ENCODE measurements at places on chromosomes 5 and 9.

GRCh38 chr5:132103332-132103951 is 29.9 kb downstream of the CSF2 start:
- peak; percentile 78 for DNase-seq

GRCh38 chr9:135273008-135273407 is 185.5 kb downstream of the OLFM1 start:
- no peak for DNase-seq

GRCh38 chr9:124392871-124393460 is 22.3 kb downstream of the PSMB7 start:
- DNase-seq, result no peak

DNA sequence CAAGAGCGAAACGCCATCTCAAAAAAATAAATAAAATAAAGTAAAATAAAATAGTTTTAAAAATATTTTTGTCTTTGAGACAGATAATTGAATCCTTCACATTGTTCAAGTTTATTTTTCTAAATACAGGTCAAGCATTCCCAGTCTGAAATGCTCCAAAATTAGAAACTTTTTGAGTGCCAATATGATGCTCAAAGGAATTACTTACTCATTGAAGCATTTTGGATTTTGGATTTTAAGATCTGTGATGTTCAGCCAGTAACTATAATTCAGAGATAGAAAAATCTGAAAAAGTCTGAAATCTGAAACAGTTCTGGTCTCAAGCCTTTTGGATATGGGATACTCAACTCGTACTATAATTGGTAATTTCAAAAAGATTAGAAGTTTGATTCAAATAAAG is 39.8 kb downstream of the RBM27 start:
- no peak for DNase-seq

GRCh38 chr9:37221489-37222106 is 101.2 kb downstream of the ZCCHC7 start:
- DNase-seq, result no peak

DNA sequence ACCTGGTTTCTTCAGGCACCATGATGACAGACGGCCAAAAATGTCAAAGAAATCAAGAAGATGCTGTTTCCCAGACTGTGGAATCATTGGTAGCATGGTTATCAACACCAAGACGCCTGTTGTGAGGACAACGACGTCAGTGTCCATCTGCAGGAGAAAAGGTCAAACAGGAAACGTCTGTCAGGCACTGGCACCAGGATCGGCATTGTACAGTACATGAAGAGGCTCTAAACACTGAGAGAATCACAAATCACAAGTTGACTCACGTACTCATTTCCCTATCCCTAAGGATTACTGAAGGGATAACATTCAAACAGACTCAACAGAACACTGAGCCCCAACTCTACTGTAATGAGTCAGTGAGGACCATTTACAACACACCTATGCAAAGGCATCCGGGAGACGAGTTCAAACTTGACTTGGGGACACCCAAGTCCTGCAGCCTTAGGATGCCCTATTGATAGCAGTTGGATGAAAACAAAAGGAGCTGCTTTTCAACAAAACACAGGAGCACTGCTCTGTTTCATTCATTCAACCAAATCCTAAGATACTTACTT is 21.0 kb downstream of the TSC1 start:
- no peak for DNase-seq

- no peak for DNase-seq
These were observed 205.1 kb upstream of the RGMB start for GRCh38 chr5:98568336-98568735.

DNA sequence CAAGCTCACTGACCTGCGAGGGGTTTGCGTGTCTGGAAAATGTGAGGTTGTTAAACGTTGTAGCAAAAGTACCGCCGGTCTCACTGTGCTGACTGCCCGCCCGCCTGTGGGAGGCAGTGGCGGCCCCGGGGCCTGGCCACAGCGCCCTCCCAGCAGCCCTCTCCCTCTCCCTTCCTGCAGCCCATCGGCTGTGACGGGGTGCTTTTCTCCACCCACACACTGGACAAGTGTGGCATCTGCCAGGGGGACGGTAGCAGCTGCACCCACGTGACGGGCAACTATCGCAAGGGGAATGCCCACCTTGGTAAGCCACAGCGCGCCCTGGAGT is 6.2 kb downstream of the ADAMTSL2 start:
- DNase-seq, result no peak

- DNase-seq, result no peak
These were observed 79.1 kb upstream of the ADAMTSL1 start for GRCh38 chr9:18394847-18395351.

GRCh38 chr5:177434437-177434836 is 8.0 kb downstream of the GRK6 start:
- DNase-seq, result peak; percentile 67

DNA sequence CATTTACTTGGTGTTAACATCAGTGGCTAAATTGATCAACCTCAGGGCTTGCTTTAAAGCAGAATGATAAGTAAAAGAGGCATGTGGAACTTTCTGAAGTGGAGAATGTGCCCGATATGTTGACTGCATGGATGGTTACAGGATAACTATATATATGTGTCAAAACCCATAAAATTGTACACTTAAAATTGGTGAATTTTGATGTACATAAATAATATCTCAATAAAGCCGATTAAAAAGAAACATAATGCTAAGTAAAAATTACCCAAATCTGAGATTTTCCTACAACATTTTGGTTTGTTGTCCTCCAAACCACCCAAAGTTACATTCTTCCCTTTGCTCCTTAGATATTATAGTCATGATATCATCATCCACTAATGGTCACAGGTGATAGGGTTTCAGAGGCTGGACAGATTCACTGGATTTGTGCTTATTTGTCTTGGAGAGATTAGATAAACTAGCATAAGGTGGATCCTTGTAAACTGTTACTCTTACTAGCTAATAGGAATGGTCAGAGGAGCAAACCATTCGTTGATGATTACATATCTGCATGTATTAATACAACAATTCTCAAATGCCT is 119.7 kb upstream of the RPS23 start:
- no peak for DNase-seq

DNA sequence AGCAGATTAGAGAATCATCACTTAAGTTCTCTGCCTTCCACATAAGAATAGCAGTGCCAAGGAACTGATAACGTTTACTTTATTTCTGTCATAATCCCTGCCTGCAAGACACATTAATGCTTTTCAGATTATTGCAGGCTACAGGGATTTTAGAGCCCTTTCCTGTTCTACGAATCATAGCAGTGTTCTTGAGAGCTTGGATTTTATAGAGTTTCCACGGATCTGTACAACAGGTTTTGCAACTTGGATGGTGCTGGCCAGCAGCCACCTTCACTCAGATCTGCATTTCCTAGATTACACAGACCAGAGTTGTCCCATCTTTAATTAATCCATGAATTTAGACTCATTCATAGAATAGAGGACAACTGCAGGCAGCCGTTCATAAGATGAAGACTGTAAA is 38.1 kb downstream of the SLC12A2 start:
- DNase-seq, result no peak

- no peak for DNase-seq
These were observed 292.6 kb upstream of the DAB2 start for GRCh38 chr5:39717176-39717897.

GRCh38 chr5:59367791-59368394 is 525.6 kb downstream of the PDE4D start:
- DNase-seq, result peak; percentile 42

DNA sequence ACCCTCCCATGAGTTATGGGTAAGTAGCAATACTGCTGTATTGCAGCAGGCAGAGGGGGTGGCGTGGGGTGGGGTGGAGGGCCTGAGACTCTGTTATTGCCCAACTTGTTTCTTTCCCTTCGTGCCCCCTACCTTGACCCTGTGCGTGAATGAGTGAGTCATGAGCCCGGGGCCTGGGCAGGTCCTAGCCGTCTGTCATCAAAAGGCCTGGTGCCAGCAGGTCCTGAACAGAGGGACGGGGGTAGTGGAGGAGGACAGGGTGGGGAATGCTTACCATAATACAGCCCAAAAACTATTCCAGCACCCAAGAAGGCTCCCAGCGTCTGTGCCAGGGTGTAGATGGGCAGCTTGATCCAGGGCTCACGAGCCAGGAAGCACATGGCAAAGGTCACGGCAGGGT is 4.3 kb downstream of the AQP3 start:
- peak; percentile 18 for DNase-seq

- DNase-seq, result no peak
These were observed 52.3 kb upstream of the CNTLN start for GRCh38 chr9:17082343-17083064.

DNA sequence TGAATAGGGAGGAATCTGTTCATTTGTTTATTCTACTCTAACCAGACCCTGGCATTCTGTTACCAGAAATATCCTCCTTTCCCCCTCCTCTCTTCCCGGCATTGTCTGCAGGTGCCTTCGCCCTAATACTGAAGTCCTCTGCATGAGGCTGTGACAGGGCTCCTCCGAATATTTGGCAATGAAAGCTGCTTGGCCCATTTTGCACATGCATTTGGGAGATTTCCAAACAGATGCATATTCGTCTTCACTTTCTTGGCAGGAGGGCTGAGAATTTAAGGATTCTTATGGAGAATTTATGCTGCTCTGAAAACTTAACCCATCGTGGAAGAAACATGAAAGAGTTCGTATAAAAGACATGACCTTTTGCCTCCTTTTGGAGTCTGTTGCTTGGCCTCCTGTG is 484.0 kb downstream of the ZNF608 start:
- no peak for DNase-seq

GRCh38 chr5:65902104-65902503 is 24.3 kb upstream of the ERBIN start:
- no peak for DNase-seq

DNA sequence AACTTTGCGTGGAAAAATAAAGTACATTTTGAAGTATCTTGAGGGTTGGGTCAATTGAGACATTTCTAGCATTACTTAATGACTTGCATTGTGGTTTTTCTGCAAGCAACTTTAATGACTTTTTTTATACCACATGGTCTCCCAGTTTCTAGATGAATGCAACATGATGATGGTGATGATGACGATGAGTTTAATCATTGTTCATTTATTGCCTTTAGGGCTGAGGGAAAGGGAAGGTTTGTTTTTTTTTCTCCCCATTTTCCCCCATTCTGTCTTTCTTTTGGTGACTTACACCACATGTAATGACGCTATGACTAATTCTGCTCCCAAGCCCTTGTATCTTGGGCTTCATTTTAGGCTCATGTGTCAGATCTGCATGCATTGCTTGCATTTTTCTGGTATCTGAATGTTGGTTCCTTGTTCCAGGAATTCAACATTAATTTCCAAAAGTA is 57.7 kb upstream of the NXNL2 start:
- no peak for DNase-seq

DNA sequence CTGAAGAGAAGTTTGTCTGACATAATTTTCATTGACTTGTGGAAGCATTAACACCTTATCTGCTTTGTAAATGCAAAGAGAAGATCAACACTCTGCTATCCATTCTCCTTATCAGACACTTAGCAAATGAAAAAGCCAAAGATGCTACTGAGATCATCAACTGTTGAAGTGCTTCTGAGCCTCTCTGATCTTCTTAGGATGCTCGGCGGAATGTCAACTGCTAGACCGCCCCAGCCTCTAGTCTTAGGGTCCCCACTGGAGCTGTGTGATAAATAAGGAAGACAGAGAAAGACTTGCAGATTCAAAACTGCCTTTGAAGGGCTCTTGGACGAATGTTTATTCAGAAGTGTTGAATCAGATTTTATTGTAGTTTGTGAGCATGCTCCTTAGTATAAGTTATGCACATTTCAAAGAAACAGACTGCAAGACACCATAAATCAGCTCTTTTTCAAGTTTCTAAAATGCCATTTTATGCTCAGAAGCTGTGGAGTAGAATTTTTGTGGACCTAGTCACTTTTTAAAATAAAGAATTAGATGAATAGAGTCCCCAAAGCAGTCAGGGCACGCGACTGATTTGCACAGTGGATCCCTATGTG is 197.9 kb downstream of the DIRAS2 start:
- no peak for DNase-seq

DNA sequence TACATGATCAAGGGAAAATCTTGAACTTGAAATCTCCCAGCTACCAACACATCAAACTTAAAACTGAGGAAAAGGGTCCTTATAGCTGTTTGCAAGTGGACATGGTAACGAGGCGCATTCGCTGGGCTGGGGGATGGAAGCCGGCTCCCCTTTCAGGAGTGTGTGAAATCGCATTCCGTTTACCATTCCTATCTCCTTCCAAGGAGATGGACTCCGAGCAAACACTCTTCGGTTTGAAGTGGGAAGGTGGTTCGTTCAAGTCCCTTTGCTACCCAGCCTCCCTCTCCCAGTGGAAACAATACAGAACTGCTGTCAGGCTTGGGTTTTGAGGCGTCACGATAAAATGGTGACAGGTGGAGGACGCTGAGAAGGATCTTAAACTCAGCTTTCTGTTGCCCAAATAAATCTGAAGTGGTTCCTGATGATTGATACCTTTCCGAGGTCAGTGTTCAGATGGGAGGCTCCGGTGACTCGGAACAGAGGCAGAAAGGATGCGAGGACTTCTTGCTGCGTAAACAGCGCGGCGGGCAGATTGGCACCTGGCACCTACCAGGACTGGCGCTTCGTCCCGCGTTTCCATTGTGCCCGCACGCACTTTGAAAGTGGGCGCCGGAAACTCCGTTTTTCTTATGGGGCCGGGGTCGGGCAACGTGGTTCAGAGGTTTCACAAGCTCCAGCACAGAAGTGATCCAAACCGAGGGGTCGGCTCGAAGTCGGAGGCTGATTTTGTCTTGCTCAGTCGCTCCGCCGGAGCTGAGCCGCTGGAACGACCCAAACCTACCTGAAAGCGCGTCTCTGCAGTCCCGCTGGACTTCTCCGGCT is 7.0 kb downstream of the MSX2 start:
- no peak for DNase-seq

GRCh38 chr9:31137176-31138160 is 1247.0 kb upstream of the ACO1 start:
- no peak for DNase-seq

GRCh38 chr9:31536471-31536870 is 848.0 kb upstream of the ACO1 start:
- DNase-seq, result no peak

GRCh38 chr9:137757613-137758029 is 120.0 kb upstream of the CACNA1B start:
- DNase-seq, result peak; percentile 48

DNA sequence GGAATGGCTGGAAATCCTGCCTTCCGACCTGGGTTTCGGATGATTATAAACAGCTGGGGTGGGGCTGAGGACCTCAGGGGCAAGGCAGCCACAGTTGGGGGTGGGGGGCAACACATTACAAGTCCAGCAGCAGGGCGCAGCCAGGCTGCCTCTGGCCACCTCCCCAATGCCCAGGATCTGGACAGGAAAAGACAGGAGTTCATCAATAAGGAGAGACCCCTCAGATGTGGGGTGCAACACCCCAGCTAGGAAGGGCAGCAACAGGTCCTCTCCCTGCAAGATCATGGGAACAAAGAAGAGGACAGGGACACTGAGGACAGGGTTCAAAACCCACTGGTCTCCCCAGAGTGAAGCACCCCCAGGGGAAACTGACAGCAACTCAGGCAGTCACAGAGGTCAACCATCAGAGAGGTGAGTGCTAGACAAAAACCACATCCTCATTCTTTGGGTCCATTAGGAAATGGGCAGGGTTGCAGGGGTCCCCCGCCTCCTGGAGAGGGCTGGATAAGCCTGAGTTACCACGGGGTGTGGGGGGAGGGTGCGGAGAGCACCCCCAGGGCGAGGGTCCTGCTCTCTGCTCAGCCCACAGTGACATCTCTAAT is 33.5 kb downstream of the SEMA4D start:
- peak; percentile 49 for DNase-seq
